Lower lobe of right lung (tissue), 2 donors: ENCODE measurements at places on chromosomes 1 and 21. TPM values are rescaled to one million over a fixed set of nuclear protein-coding genes. Genes with fewer than 3 reads are reported as not detected.
A peak's percentile ranks its signal among the peaks of the same experiment; 100 is the strongest.

DNA sequence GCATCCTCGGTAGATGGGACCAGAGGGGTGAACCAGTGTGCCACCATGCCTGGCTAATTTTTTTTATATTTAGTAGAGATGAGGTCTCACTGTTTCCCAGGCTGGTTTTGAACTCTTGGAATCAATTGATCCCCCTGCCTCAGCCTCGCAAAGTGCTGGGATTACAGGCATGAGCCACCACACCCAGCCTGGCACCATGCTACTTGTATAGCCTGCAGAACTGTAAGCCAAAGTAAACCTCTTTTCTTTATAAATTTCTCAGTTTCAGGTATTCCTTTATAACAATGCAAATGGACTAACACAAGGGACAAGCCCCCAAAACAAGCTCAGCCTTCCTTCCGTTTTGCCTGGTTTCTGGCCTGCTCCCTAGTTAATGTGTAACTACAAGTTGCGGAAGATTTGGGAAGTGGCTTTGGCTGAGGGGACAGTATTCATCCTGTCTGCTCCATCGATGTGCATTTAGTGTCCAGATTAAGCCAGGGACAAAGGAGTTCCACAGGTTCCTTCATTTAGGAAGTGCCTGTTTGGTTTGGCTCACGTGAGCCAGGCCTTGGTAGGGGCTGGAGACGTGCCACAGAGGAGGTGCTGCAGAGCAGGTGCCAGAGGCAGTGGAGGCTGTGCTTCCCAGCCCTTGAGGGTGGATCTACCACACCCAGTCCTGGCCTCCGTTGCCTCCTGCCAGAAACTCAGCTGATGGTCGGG lies 4.4 kb downstream of the AVPR1B start:
- peak; percentile 80 for DNase-seq
- H3K27me3 ChIP-seq, result peaks cover 10% of the 10 kb centered on the region
- H3K36me3 ChIP-seq, result no peaks in the 10 kb centered on the region
- H3K4me1 ChIP-seq, result peaks cover 9% of the 10 kb centered on the region
- H3K27ac ChIP-seq, result no peak overlapping the region

DNA sequence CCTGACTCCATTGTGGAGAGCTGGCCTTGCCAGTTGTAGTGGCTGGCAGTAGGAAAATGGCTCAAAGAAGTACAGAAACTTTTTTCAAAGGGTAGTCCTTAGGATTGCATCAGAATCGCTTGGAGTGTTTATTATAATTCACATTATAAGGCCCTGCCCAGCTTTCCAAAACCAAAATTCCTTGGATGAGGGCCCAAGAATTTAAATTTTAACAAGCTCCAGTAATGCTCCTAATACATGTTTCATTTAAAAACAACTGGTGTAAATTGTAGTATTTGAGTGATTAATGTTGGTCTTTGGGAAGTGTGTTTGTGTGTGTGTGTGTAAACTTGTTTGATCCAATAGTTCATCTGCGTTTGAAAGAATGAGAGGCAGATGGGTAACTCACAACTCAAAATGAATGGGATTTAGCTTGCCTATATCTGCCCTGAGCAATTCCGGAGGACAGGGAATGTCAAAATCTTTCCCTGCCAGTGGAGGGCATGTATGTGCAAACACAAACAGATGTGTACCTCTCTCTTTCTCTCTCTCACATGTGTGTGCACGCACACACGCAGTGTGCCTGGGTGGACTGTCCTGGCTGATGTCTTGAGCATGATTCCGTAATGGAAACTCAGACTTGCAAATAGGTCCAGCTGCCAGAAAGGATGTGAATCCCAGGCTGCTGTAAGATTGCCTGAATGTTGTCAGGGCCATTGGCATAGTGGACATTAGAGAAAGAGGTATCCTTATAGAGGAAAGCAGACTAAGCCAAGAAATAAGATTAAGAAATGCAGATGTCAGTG lies 293.1 kb downstream of the LMX1A start:
- peaks cover 4% of the 10 kb centered on the region for H3K4me1 ChIP-seq
- H3K27ac ChIP-seq, result no peak overlapping the region
- no peaks in the 10 kb centered on the region for H3K27me3 ChIP-seq
- DNase-seq, result no peak
- H3K36me3 ChIP-seq, result no peaks in the 10 kb centered on the region

DNA sequence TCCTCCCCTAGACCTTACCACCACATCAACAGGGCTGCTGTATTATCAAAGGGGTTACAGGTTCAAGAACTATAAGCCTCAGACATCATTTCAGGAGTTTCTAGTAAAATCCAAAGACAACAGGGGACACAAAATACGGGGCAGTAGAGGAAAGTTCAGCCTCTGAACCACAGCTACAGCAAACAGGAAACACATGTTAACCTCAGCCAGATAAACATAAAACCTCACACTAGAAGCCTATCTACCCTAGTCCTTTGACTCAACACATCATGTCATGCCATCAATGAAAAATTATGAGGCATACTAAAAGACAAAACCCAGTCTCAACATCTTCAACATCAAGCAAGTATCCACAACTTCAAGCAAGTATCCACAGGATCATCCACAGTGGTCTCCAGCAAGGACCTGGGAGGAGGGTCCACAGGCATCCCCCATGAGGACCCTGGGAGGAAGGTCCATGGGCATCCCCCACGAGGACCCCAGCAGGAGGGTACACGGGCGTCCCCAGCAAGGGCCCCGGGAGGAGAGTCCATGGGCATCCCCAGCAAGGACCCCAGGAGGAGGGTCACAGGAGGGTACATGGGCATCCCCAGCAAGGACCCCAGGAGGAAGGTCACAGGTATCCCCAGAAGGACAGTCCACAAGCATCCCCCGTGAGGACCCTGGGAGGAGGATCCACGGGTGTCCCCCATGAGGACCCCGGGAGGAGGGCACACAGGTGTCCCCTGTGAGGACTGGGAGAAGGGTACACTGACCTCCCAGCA lies 440.0 kb downstream of the MATN1 start:
- DNase-seq, result no peak
- H3K36me3 ChIP-seq, result no peaks in the 10 kb centered on the region
- no peak overlapping the region for H3K4me3 ChIP-seq
- H3K4me1 ChIP-seq, result no peaks in the 10 kb centered on the region
- peaks cover 3% of the 10 kb centered on the region for H3K27me3 ChIP-seq

DNA sequence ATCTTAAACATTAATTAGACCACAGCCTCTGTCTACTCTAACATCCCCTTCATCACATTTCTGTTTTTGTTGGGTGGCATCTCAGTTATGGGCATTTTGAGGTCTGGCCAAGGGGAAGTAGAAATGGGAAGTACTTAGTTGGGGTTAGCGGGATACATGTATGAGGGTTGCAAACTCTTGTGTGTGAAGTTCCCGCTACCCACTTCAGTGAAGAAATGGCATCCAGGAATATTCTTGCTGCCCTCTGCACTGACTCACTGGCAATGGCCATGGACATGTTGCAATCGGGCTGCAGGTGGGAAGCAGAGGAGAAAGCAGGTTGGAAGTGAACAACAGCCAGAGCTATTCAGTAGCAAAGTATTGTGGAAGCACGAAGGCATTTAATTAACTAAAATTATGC lies 7.4 kb downstream of the CD48 start:
- H3K4me1 ChIP-seq, result peaks cover 38% of the 10 kb centered on the region
- DNase-seq, result peak; percentile 52
- H3K27me3 ChIP-seq, result no peaks in the 10 kb centered on the region
- no peak overlapping the region for H3K4me3 ChIP-seq
- no peak overlapping the region for H3K27ac ChIP-seq

DNA sequence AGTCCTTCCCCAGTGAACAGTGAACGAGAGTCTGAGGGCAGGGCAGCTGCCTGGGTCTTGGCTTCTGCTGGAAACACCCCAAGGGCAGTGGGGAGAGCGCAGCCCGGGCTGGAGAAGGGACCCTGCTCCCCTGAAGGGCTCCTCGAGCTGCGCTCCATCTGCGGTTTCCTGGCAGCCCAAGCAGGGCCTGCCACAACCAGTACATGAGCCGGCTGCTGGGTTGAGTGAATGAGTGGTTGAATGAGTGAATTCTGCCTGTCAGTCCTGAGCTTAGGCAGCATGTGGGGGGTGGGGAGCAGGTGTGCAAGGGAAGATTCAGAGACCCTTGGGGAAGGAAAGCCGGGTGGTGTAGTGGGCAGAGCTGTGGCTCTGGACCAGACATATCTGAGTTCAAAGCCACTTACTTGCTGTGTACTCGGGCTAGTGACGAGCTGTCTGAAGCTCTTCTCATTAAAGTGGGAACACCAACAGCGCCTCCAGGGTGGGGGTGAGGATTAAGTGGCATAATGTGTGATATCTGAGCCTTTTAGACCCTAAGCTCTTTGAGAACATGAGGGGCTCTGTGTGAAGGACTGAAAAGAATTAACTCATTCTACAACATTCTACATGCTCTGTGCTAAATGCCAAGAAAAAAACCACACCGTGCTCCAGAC lies 3.7 kb downstream of the OPRD1 start:
- no peak overlapping the region for H3K4me3 ChIP-seq
- no peak overlapping the region for H3K27ac ChIP-seq
- H3K27me3 ChIP-seq, result peaks cover 65% of the 10 kb centered on the region
- no peaks in the 10 kb centered on the region for H3K4me1 ChIP-seq

The VWA1 gene
- total RNA-seq, result 58.7 TPM

The NUP210L gene
- 1.7 TPM for total RNA-seq

The KISS1 gene
- total RNA-seq, result not detected

The ALX3 gene
- not detected for total RNA-seq

The GCSAML gene
- total RNA-seq, result 2.2 TPM
